ENCODE measurements at places on chromosomes 4 and X.
A peak's percentile ranks its signal among the peaks of the same experiment; 100 is the strongest.

DNA sequence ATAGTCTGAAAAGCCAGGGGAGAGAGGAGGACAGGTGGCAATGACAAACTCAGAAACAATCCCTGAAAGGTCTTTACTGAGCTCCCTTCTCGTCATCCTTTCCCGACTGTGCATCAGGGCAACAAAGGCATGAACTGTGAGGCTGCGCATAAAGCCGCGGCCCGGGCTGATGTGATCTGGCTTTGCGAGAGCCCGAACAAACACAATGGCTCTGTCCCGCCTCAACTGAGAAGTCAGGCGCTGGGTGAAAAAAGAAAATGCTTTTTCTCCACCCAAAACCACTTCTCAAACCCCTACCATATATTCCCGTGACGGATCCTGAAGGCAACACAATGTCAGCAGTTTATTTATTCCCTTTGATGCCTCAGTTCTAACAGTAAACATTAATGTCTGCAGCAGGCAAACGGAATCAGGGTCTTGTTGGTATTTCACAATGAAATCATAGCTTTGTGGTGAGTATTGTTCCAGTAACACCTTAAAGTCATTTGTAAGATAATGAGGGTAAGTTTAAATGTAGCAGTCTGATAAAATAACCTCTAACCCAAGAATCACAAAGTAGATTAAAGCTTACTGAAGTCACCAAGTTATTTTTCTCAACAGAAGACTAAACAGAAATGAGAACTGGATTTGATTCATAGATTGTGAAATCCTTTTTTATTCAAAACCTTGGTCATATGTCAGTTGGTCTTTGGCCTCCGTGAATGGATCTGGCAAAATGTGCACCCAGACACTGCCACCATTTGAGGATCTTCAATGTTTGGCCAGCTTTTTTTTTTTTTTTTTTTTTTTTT lies 67.4 kb downstream of the APBB2 start:
- DNase-seq, result no peak

DNA sequence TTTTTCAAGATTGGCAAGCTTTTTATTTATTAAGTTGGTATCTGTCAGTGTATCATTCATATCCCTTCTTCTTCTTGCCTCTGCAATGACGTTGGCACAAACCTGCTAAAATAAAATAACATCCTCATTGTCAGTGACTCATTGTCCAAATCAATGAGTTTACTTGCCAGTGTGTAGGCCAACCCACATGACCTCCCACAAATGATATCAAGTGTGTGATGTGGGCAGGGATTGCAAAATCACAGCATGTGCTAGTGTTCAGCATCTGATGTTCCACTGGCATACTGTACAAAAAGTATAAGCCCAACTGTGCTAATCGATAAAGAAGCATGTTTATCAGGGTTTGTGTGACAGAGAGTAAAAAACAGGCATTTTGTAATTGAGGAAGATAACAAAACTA lies 25.5 kb downstream of the GPAT3 start:
- peak; percentile 83 for DNase-seq

DNA sequence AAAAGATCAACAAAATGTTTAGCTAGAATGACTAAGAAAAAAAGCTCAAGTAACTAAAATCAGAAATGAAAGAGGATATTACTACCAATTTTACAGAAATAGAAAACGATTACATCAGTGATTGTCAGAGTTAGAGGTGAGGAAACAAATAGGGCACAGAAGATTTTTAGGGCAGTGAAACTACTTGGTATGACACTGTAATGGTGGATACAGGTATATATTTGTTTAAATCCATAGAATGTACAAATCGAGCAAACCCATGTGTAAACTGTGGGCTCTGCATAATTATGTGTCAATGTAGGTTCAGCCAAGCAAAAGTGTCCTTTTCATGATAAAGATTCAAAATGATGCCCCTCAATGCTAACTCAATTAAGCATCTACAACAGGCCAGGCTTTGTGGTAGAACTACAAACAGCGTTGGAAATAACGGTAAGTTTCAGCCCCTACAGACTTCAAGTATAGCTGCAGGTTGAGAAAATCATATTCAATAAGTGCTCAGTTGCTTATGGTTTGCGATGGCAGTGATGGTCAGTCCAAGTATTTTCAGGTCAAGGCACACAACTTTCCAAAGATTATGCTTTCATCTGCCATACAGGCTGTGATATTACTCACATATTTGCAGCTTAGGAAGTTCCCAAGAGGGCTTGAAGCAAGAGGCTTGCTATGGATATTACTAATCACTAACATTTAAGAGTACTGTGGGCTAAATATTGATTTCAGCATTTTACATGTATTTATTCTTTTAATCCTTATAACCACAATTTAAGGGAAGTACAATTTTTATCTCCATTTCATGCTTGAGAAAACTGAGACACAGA lies 158.6 kb downstream of the TET2 start:
- DNase-seq, result no peak

- no peak for DNase-seq
Measured at GRCh38 chr4:81136161-81136905, 78.7 kb downstream of the PRKG2 start.

GRCh38 chr4:98491899-98492559 lies 166.4 kb downstream of the TSPAN5 start:
- DNase-seq, result no peak

- DNase-seq, result no peak
Measured at GRCh38 chr4:2275546-2276251, 13.8 kb upstream of the MXD4 start.

DNA sequence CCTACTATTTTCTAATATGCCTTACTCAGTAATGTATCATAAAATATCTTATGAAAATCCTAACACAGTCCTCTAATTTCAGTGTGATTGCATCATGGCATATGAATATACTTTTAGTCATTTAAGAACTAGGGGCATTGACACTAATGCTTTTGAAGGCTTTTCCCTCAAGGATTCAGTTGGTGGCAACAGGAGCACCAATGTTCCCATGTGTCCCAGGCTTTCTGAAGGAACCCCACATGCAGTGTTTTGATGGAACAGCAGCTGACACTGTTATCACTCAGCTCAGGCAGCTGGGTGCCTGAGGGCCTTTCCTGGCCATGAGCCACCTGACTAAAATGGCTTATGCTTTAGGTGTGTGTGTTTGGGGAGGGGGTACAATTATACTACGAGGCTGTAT lies 348.3 kb downstream of the ARHGAP24 start:
- no peak for DNase-seq

DNA sequence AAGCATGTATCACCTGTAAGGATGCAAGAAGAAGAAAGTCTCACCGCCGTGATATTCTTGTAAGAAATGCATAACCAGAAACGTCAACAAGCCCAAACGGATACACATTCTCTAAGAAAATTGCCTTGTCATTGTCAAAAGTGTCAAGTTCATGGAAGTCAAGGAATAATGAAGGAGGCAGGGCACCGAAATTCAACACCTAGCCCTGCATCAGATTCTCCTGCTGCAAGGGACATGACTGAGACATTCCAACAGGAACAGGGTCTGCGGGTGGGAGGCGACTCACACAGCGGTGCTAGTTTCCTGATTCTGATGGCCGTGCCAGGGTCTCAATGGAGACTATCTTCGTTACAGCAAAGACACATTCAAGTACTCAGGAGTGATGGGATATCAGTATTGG lies 26.7 kb downstream of the IRF2 start:
- no peak for DNase-seq

- DNase-seq, result no peak
Measured at GRCh38 chr4:120819805-120820437, 102.6 kb downstream of the PRDM5 start.

DNA sequence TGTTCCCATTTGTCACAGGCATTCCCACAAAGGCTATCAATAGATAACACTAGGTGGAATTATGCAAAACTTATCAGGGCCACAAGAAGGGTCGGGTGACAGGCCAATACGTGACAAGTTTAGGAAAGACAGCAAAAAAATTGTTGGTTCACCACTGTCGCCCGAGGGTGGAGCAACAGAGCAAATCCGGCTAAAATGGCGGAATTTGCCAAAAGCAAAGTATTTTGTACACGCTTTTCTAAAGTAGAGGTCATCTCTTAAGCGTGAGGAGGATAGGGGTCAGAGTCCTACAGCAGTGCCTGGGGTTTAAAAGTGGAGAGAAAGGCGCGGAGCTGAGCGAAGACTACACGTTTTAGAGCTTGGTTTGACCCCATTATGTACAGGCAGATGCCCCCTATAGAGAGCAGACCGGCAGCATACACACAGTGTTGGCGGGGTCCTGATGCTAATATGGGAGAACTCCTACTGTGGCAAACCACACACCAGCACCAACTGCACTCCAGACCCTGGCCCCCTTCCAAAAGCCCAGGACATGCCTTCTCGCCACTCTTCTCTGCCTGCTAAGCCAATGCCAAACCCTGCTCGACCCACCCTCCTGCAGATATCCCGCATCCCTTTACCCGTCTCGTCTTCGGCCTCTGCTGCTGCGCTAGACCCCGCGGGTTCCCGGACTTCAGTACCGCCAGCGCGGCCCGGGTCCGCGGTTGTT lies 733 bp downstream of the CCNA2 start:
- DNase-seq, result peak; percentile 38

DNA sequence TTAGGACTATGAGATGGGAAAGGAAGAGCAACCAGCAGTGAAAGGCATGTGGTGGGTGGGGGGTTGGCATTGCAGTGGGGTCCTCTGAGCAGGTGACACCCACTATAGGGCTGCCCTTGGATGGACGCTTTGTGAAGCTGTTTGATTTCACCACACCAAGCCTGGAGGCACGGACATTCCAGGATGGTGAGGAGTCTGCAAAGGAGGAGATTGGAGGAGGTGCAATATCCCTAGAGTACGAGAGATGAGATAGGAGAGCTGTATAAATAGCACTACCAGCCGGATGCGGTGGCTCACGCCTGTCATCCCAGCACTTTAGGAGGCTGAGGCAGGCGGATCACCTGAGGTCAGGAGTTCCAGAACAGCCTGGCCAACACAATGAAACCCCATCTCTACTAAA lies 42.3 kb downstream of the SHOX start:
- no peak for DNase-seq

DNA sequence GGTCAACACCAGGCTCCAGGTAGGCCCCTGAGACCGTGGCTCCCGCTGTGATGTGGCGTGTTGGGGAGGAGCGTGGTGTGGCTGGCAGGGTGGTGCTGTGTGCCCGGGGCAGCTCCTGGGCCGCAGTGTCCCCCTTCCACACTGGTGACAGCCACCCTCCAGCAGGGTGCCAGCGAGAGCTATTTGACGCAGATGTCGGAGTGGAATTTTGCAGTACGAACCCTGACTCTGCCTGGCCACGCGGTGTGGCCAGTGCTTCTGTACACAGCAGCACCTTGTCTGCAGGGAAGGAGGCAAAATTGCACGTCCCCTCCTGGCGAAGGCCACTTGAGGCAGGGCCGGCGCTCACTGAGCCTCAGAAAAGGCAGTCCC lies 53.2 kb downstream of the CPZ start:
- no peak for DNase-seq

DNA sequence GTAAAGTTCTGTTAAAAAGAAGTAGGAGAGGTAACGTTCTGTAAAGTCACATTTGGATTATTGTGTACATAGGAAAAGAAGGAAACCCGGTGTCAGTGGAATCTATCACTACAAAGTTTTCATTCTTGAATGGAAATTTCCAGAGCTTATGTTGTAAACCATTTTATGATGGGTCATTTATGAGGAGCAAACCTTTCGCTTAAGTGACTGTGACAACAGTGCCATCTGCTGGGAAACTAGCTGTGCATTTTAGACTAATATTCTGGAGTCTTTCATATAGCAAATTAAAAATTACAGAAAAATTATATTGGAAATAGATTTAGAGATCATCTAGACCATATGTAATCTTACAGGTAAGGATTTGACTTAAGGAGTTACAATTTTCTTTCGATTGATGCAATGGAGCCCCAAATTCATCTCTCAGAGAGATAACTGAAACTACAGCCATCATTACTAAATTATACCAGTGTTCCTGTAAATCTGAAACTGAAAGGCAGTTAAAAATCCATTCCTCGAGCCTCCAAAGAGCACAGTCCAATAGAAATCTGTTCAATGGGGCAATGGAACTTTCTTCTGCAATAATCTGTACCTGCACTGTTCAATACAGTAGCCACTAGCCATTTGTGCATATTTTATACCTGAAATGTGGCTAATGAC lies 26.9 kb downstream of the ASB9 start:
- DNase-seq, result peak; percentile 86

DNA sequence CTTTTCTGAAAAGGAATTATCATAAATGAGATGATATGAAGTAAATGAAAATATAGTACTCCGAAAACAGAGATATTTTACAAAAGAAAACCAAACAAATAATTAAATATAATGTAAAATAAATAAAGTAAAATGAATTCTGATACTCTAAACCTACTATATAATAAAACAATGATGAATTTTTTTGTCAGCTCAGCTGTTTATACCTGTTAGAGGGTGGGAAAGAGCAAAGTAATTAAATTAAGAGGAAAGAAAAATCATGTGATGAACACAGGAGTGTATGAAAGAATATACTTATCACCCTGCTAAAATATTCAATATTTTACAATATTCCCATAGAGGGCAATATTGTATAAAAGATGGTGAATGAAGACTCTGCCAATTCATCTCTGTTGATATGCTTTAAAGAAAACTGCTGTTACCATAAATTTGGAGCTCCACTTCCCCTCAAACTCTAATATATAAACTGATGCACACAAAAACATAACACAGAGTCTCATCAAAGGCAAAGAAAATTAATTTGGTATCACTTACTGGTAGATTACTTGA lies 6.5 kb upstream of the NDST4 start:
- DNase-seq, result no peak

GRCh38 chrX:42119076-42119475 lies 195.7 kb upstream of the CASK start:
- DNase-seq, result peak; percentile 1

GRCh38 chrX:40005292-40006011 lies 92.3 kb downstream of the BCOR start:
- DNase-seq, result no peak

GRCh38 chr4:105387466-105387865 lies 86.4 kb downstream of the PPA2 start:
- no peak for DNase-seq

GRCh38 chrX:54288277-54288676 lies 69.6 kb downstream of the WNK3 start:
- peak; percentile 34 for DNase-seq

DNA sequence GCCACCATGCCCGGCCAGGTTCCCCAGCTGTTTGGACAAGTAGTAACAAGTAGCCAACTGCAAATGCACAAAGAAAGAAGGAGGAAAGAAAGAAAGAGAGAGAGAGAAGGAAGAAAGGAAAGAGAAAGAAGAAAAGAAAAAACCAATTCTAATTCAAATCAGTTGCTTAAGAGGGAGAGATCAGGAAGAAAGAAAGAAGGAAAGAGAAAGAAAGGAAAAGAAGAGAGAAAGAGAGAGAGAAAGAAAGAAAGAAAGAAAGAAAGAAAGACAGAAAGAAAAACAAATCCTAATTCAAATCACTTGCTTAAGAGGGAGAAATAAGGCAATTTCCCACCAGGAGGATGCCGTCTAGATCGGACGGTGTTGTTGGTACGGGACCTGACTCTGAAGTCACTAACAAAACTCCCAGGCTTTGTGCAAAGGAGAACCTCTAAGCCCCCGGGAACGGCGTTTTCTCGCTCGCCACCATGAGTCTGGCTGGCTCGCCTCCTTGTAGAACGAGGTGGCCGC lies 95.5 kb upstream of the PPP2R3B start:
- DNase-seq, result no peak

- DNase-seq, result no peak
Measured at GRCh38 chr4:146232131-146232722, 17.9 kb downstream of the REELD1 start.

Data from lung microvascular endothelial cell (primary cell).